ENCODE measurements at places on chromosomes 6 and 20.

DNA sequence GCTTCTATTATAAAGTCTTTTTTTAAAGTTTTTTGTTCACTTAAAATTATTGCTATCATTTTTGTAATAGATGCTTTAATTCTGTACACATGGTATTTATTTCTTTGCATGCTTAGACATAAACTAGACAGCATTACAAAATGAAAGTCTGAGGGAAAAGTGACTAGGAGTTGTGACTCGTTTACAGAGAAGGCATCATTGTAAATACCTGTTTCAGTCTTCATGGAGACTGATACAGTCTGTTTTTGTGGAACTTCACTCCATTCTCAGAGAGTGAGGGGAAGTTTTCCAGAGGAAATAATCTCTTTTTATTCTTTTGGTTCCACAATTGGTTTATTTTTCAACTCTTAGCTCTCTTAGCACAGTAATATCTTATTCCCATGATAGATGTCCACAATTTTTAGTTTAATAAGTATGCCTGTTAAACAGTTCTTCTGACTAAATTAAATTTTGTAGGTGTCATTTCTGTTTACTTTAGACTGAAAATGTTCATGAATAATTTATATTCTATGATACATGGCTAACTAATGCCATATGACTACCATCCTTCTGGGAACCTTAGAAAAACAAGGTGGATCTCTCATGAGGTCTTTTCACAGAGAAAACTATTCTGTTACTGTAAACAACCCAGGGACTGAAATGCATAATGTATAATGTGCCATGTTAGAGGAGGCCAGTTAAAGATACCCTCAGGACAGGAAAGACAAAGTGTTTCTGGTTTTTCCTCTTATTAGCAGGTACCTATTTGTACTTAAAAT, 69.2 kb downstream of the MYO6 start:
- DNase-seq, result no peak

DNA sequence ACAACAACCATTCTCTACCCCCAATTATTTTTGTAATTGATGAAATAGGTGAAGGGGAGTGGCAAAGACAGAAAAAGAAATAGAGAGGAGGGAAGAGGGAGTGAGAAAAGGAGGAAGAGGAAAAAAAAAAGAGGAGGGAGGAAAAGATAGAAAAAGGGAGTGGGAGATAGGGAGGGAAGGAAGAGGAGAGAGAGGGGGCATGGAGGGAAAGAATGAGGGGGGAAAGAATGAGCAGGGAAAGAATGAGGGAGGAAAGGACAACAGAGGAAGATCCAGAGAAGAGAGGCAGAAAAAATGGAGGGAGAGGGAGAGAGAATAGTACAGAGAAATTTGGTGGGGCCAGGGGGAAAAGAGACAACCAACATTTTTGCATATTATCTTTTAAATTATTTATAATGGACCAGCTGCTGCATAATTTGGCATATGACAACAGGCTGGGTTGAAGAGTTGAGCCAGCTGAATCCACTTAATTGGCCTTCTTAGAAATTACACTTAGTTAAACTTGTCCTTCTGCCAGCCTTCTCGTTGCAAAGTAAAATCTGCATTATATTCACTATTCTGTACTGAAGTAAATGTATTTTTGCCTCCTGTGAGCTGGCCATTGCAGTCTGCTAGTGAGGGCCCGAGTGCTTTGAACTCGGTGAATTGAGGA, 101.0 kb downstream of the ARHGAP18 start:
- DNase-seq, result no peak

DNA sequence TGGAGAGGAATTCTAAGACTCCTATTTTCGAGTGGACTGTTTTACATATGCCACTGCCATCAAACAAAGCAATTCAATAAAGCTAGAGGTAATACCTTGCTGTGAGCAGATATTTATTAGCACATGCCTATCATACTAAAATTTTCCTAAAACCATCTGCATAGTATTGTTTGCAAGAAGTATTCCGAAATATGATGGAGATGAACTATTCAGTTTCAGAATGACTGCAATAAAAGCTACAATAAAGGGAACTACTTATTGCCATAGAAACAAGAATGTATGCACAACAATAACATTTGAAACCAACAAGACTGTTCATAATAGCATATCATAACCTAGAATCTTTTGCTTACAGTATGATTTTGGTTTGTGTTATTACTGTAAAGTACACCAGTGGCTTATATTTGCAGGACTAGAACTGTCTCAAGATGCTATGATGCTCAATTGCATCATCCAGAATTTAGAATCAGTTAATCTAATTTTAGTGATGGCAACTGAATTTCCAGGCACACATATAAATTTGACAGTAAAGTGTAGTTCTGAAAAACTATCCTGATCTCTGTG, 144.3 kb downstream of the GRIK2 start:
- no peak for DNase-seq

- no peak for DNase-seq
These were observed 163.7 kb downstream of the MANEA start for GRCh38 chr6:95741045-95741444.

Measured in DMS79 treated with DMSO at 0.1 percent for 48 hours (cell line).